ENCODE measurements at places on chromosomes 4 and X.

- DNase-seq: no peak
These were observed 8.2 kb upstream of the TRAM1L1 start for GRCh38 chr4:117093571-117093970.

DNA sequence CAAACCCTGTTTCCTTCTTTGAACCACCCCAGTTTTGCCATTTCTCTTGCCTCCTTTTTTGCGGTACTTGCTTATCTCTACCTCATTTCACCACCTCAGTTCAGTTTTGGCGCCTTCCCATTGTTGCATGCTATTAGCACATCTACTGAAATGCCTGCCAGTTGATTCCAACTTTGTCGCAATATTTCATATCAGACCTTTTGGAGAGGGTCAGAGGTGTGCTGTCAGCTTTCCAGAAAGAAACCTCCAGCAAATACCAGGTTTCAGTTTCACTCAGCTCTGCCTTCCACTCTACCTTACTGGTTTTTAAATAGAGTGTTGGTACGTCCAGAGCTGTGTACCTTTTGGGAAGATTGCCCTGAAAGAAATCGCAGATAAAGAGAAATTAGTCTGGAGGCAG is 91.9 kb upstream of the CPEB2 start:
- DNase-seq: no peak

DNA sequence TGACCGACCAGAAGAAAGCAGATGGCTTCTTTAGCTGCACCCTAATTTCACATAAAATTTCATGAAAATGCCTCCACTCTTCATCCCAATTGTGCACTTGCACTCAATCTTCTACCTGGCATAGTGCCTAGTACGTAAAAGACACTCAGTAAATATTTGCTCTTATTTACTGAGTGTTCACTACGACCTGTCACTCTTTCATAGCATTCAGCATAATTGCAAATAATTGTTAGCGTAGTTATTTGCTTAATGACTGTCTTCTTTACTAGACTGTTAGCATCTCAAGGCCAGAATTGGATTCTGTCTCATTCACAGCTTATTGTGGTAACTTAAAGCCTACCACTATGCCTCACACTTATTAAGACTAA is 130.2 kb downstream of the ENOX2 start:
- DNase-seq: no peak

- no peak for DNase-seq
These were observed 53.6 kb upstream of the PRPS1 start for GRCh38 chrX:107574711-107575110.

GRCh38 chr4:72209600-72209999 is 177.8 kb downstream of the NPFFR2 start:
- DNase-seq: no peak

GRCh38 chr4:148443512-148444295 is 1.5 kb upstream of the NR3C2 start:
- DNase-seq: no peak

DNA sequence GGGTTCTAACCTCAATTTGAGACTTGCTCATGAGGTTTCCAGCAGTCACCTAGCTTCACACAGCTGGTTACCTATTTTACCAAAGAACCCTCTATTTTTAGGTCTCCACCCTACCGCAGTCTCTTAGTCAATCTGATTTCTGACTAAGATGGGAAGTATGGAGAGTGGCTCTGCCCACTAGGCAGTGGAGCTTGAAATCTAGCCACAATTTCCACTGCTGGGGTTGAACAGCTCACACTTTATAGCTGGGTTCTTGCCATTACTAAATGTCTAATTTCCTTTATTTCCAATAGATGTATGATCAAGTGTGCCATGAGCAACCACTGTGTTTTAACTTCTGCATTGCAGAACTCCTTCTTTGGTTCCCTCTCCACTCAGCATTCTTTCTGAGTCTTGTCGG is 43.1 kb downstream of the GASK1B start:
- DNase-seq: no peak

DNA sequence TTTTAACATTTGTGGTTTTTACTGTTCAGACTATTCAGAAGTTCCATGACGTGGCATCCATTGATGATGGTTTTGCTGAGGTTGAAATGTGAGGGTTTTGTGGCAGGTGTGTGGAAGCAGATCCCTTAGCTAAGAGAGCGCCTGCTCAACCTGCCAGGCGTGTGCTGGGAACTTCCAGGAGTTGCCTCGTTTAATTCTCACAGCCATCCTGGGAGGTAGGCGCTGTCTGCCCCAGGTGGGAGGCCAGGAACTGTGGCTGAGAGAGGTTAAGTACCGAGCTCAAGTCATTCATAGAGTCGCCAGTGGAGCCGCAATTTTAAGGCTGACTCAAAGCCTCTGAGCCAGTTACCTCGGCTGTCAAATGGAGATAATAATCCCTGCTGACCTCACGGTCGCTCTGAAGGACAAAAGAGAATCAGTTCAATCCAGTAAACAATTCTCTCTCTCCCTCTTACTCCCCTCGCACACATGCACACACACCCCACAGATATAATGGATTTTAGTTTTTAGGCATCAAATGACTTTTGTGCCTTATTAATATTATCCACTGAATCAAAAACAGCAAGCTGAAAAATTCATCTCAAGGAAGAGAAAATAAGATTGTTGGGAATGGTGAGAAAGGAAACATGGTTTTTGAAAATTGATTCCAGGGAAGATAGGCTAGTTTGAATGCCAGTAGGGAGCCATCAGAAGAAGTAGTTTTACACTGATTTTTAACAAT is 171.3 kb downstream of the PTTG2 start:
- DNase-seq: no peak

GRCh38 chr4:170887396-170887795 is 797.6 kb upstream of the AADAT start:
- no peak for DNase-seq

- DNase-seq: no peak
These were observed 166.2 kb downstream of the MAGEB17 start for GRCh38 chrX:16333453-16333852.

GRCh38 chr4:102312417-102312816 is 32.9 kb downstream of the SLC39A8 start:
- DNase-seq: no peak

DNA sequence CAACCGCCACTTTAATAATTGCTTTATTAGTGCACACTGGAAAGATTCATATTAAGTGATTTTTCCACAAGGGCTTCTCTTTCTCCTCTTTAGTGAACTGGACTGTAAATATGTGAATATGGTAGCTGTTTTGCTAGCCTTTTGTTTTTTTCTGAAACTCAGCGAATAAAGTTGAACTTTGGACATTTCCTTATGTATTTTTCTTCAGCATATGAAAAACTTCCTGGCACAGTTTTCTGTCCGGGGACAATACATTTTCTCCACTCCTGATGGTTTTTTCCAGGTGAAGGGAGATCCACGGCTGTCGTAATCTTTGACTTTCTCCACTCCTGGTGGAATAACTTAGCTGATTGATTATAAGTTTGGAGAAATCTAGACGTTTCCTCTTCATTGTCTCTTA is 457.4 kb upstream of the FAT1 start:
- no peak for DNase-seq

- no peak for DNase-seq
These were observed 42.7 kb upstream of the CLNK start for GRCh38 chr4:10727140-10727880.

- DNase-seq: no peak
These were observed 13.9 kb upstream of the GABRB1 start for GRCh38 chr4:47017494-47017893.

DNA sequence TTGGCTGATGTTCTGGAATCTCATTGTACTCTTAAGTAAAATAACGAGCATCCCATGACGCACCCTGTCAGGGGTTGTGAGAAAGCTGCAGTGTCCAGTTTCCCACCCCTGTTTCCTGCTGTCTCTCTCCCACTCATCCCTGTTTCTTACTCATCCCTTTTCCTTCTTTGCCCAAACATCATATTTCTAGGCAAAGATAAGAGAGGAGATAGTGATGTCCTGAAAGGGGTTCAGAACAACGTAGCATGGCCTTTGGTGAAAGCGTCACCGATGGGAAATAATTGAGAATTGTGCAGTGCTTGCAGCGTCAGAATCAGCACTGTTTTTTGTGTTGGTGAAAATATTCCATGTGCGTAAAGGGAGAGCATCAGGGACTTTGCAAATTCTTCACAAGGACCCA is 23.5 kb upstream of the TMEM165 start:
- DNase-seq: no peak

DNA sequence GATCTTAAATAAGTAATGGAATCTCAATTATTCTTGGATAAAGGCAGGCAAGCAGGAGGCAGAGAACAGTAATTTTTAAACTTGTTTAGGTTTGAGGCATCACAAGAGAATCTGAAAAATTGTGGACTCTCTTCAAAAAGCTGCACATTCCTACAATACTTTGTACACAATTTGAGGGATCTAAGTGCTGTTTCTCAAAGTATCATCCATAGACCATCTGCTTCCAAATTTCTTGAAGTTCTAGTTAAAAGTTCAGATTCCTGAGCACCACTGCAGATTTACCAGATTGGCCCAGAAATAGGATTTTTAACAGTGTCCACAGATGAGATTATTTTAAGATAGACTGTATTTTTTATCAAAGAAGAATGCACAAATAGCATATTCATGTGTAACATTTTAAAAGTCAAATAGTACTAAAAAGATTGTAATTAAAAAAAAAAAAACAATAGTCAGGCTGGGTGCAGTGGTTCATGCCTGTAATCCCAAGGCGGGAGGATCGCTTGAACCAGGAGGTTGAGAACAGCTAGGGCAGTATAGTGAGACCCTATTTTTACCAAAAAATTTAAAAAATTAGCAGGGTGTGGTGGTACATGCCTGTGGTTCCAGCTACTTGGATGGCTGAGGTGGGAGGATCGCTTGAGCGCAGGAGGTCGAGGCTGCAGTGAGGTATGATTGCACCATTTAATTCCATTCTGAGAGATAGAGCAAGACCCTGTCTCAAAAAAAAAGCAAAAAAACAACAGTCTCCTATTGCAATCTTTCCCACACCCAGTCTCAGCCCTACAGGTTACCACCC is 14.2 kb upstream of the FNIP2 start:
- no peak for DNase-seq

GRCh38 chrX:31053621-31054020 is 18.2 kb downstream of the FTHL17 start:
- no peak for DNase-seq

DNA sequence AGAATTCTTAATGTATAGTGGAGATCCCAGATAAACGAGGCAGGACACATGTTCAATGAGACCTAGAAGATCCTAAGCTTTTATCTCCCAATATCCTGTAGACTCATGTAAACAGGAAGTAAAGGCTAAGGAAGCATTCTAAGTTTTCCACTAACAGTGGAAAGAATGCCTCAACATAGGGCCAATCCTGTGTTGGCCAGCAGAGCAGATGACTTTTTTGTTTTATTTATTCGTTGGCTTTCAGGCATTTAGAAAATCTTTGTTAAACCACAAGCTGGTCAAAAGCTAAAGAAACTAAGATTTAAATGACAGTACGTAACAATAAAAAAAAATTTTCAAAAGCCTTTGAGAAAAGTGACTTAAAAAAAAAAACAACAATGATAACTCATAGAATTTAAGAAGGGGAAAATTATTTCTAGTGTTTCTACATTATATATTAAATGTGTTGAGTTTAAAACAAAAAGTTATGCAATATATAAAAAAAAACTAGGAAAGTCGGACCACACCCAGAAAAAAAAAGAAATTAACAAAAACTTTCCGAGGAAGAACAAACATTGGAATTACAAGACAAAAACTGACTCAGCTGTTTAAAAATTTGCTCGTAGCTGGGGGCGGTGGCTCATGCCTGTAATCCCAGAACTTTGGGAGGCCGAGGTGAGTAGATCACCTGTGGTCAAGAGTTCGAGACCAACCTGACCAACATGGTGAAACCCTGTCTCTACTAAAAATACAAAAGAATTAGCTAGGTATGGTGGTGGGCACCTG is 759.3 kb downstream of the FSTL5 start:
- no peak for DNase-seq

GRCh38 chr4:10105421-10105820 is 11.2 kb downstream of the WDR1 start:
- DNase-seq: no peak

- DNase-seq: no peak
These were observed 60.6 kb upstream of the VCX3B start for GRCh38 chrX:8403988-8404387.

DNA sequence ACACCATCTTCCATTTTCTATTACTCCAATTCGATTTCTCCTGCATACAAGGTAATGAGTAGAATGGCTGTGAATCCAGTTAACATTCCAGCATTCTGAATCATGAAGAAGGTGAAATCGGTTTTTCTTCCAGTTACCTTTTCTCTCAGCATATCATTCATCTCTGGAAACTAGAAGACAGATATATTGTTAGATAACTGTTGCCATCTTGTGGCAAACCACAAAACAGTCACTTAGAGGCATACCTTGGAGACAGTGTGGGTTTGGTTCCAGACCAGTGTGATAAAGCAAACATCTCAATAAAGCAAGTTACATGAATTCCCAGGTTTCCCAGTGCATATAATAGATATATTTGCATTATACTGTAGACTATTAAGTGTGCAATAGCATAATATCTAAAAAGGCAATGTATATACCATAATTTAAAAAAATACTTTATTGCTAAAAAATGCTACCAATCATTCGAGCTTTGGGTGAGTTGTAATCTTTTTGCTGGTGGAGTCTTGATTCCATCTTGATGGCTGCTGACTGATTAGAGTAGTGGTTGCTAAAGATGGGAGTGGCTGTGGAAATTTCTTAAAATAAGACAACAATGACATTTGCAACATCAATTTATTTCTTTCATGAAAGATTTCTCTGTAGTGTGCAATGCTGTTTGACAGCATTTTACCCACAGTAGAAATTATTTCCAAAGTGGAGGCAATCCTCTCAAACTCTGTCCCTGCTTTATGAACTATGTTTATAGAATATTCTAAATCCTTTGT is 82.1 kb downstream of the SLC39A8 start:
- DNase-seq: peak; percentile 75

- DNase-seq: no peak
These were observed 113.8 kb upstream of the GABRA2 start for GRCh38 chr4:46503739-46504138.

- DNase-seq: no peak
These were observed 60.1 kb upstream of the ACSL4 start for GRCh38 chrX:109793191-109793590.

- DNase-seq: no peak
These were observed 16.7 kb upstream of the SOD3 start for GRCh38 chr4:24778464-24779225.

GRCh38 chr4:54687887-54688841 is 30.4 kb downstream of the KIT start:
- DNase-seq: no peak
